ENCODE measurements at places on chromosomes 4 and X. TPM values are rescaled to one million over a fixed set of nuclear protein-coding genes. Genes with fewer than 3 reads are reported as not detected.

The TBX22 gene
- total RNA-seq: not detected

GRCh38 chr4:34183926-34184325, 2060.4 kb downstream of the ARAP2 start:
- no peak overlapping the region for H3K27ac ChIP-seq
- no peak for DNase-seq
- H3K27me3 ChIP-seq: no peaks in the 10 kb centered on the region
- no peaks in the 10 kb centered on the region for H3K36me3 ChIP-seq

The PLA2G12A gene
- 15.4 TPM for total RNA-seq

The ZNF280C gene
- 4.4 TPM for total RNA-seq

DNA sequence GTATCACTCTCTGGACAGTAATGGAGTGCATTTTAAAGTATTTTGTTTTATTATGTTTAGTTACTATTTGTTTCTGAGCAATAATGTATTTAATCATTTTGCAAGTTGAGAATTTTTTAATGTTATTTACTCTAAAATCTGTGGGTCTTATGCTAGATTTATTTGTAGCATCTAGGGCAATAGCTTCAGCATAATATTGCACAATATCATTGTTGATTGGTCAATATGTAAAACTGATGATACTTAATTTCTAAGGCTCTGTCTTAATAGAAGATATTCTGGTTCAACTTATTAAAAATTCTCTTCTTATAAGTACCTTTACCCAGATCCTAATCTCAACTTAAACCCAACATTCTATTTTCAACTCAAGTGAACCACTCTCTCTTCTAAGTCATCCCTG, 11.5 kb downstream of the SFRP2 start:
- H3K4me1 ChIP-seq: no peaks in the 10 kb centered on the region
- no peaks in the 10 kb centered on the region for H3K36me3 ChIP-seq
- no peaks in the 10 kb centered on the region for H3K27me3 ChIP-seq
- no peak overlapping the region for H3K4me3 ChIP-seq
- DNase-seq: no peak
- no peak overlapping the region for H3K27ac ChIP-seq

DNA sequence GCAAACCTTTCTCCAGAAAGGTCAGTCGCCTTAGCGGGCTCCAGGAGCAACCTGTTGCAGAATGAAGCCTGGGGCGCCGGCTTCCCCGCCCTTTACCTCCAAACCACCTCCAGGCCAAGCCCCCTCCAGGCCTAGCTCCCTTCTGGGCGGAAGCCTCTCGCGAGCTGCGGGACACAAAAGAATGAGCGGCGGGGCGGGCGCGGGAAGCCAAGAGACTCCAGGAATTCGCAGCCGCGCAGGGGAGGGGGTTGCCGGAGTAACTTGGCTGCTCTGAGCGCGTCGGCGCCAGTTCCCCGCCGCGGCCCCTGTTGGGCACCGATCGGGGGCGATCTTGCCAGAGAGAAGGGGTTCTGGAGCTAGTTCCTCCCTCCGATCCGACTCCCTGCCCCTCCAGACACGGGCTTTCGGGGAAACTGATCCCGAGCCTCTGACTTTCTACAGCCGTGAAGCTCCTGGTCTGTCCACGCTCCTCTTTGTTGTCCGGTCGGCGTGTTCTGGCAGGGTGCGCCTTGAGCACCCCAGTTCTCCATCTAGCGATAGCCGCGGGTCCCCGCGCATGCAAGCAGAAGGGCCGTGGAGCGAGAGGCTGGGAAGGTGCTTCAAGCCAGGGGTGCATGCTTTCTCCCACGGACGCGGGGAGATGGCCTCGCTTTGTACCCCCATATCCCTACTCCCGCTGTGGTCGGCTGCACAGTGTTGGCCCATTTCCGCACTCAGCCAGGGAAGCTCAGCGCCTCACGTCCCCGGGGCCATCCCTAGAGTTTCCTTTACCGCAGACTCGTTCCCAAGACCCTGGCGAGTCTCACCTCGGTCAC, 1.2 kb downstream of the PROM1 start:
- peaks cover 6% of the 10 kb centered on the region for H3K27me3 ChIP-seq
- peaks cover 3% of the 10 kb centered on the region for H3K4me1 ChIP-seq
- DNase-seq: no peak
- no peak overlapping the region for H3K27ac ChIP-seq

The BST1 gene
- total RNA-seq: 0.65 TPM

DNA sequence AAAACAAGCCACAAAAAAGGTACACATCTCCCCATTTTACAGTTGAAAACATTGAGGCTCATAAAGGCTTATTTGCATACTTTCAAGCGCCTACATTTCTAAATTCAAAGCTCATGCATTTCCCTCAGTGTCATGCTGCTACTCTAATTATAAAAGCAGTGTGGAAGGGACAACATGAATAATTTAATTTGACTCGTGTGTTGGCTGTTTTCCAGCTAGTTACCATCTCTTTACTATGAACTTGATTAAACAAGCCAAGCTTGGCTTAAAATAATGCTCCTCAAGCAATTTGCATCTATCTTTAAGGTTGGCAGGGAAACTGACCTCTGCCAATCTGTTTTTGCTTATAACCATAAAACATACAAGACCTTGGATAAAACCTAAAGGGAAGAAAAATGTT, 252.5 kb upstream of the NEIL3 start:
- H3K4me3 ChIP-seq: no peak overlapping the region
- H3K27me3 ChIP-seq: no peaks in the 10 kb centered on the region
- no peak for DNase-seq
- no peaks in the 10 kb centered on the region for H3K4me1 ChIP-seq
- H3K36me3 ChIP-seq: no peaks in the 10 kb centered on the region

- no peak overlapping the region for H3K27ac ChIP-seq
- H3K4me3 ChIP-seq: no peak overlapping the region
- H3K27me3 ChIP-seq: no peaks in the 10 kb centered on the region
- no peak for DNase-seq
Measured at GRCh38 chrX:29535212-29536162, 679.9 kb upstream of the MAGEB2 start.

DNA sequence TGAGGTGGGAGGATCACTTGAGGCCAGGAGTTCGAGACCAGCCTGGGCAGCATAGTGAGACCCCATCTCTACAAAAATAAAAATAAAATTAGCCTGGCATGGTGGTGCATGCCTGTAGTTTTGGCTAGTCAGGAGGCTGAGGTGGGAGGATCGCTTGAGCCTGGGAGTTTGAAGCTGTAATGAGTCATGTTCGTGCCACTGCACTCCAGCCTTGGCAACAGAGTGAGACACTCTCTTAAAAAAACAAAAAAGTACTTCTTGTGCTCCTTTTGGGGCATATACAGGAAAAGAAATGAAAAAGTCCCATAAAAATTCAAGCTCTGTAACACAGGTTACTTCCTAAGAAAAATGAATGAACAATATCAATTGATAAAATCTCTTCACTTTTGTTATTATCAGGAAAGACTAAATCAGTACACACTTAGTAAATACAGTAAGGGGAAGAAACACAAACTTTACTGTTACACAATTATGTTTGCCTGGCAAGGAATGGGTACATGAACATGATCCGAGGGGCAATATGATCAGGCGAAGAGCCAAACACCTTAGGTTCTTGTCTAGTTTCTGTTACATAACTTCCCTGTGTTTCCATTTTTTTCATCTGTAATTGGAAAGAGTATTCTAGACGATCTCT, 46.9 kb downstream of the CCDC158 start:
- no peak overlapping the region for H3K27ac ChIP-seq
- H3K4me1 ChIP-seq: no peaks in the 10 kb centered on the region
- no peaks in the 10 kb centered on the region for H3K27me3 ChIP-seq
- no peaks in the 10 kb centered on the region for H3K36me3 ChIP-seq

DNA sequence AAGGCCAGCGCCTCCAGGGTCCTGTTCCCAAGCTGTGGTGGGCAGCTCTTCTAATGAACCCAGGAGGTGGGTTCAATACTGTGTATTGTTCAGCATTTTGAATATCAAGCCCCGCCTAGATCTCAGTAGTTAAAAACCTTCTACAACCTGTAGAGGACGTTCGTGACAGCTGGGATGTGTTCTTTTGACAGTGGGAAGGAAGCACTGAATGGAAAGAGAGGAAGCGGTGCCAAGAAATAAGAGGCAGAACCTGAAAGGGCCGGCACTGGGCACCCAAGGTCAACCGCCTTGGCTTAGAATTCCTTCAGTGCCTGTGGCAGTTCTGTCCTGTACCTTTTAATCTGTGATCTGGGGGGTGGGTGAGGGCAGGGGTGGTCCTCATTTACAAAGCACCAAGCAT, 73.1 kb downstream of the CC2D2A start:
- no peak overlapping the region for H3K4me3 ChIP-seq
- no peaks in the 10 kb centered on the region for H3K4me1 ChIP-seq
- no peaks in the 10 kb centered on the region for H3K27me3 ChIP-seq
- H3K27ac ChIP-seq: no peak overlapping the region
- no peak for DNase-seq
- peaks cover 4% of the 10 kb centered on the region for H3K36me3 ChIP-seq

DNA sequence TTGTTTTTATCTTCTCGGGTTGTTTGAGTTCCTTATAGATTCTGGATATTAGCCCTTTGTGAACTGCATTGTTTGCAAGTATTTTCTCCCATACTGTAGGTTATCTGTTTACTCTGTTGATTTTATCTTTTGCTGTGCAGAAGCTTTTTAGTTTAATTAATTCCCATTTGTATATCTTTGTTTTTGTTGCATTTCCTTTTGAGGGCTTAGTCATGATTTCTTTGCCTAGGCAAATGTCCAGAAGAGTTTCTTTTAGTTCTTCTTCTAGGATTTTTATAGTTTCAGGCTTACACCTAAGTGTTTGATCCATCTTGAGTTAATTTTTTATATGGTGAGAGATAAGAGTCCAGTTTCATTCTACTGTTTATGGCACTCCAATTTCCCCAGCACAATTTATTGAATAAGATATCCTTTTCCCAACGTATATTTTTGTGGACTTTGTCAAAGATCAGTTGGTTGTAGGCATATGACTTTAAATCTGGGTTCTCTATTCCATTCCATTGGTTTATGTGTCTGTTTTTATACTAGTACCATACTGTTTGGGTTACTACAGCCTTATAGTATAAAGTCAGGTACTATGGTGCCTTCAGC, 54.3 kb downstream of the EGF start:
- H3K27ac ChIP-seq: no peak overlapping the region
- H3K36me3 ChIP-seq: no peaks in the 10 kb centered on the region
- no peak overlapping the region for H3K4me3 ChIP-seq
- H3K4me1 ChIP-seq: no peaks in the 10 kb centered on the region

DNA sequence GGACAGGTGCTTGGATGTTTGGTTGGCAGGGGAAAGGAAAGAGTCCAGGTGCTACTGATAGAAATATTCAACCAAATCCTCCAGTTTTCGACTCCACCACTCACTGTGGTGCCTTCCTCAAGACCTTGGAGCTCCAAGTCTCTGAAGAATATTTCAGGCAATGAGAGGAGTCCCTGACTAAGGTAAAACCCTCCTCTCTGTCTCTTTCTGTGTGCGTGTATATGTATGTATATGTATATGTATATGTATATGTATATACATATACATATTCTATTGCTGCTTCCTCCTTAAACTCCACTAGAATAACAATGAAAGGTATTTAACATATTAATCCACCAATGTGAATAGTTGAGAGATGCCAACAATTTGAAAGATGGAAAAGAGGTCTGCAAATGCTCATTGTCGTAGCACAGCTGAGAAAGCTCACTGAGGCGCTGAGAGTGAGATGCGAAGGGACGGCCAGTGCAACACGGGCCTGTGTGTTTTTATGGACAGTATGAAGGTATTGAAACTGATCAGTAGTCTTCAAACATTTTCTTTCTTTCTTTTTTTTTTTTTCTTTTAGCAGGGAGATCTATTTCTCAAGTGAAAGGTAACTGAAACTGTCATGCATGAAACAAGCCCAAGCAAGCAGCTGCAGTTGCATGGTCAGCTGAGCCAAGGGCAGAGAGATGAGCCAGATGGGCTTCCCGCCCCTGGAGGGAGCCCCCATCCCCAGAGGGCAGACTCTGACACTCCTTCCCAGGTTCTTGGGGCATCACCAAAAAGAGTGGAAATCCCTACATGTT, 41.1 kb upstream of the HS3ST1 start:
- DNase-seq: no peak
- no peaks in the 10 kb centered on the region for H3K27me3 ChIP-seq
- H3K36me3 ChIP-seq: no peaks in the 10 kb centered on the region
- H3K27ac ChIP-seq: peak overlapping the region; percentile 67
- no peak overlapping the region for H3K4me3 ChIP-seq

DNA sequence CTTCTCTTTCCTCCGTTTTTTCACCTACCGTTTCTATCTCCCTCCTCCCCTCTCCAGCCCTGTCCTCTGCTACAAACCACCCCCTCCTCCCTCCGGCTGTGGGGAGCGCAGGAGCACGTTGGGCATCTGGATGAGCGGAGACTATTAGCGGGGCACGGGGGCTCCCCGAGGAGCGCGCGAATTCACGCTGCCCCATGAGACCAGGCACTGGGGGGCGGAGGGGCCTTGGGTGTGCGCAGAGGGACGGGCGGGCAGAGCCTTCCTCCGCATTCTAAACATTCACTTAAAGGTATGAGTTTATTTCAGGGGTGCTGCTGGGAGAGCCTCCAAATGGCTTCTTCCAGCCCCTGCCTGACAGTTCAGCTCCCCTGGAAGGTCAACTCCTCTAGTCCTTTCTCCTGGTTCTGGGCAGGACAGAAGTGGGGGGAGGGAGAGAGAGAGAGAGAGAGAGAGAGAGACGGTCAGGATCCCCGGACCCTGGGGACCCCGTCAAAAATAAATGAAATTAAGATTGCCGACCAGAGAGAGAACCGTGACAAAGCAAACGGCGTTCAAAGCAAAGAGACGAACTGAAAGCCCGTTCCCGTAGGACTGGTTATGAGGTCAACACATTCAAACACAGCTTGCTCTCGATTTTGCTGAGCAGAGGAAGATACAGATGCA, 5.0 kb downstream of the SHOX start:
- H3K27ac ChIP-seq: no peak overlapping the region
- H3K4me1 ChIP-seq: no peaks in the 10 kb centered on the region
- no peaks in the 10 kb centered on the region for H3K36me3 ChIP-seq

- no peaks in the 10 kb centered on the region for H3K27me3 ChIP-seq
- no peak for DNase-seq
- no peak overlapping the region for H3K27ac ChIP-seq
- H3K36me3 ChIP-seq: no peaks in the 10 kb centered on the region
- no peaks in the 10 kb centered on the region for H3K4me1 ChIP-seq
- H3K4me3 ChIP-seq: no peak overlapping the region
Measured at GRCh38 chr4:81084634-81085033, 54.1 kb downstream of the BMP3 start.

- no peaks in the 10 kb centered on the region for H3K36me3 ChIP-seq
- H3K4me3 ChIP-seq: no peak overlapping the region
- no peak overlapping the region for H3K27ac ChIP-seq
Measured at GRCh38 chr4:21709761-21710160, 238.8 kb downstream of the KCNIP4 start.

- no peak overlapping the region for H3K27ac ChIP-seq
- no peaks in the 10 kb centered on the region for H3K4me1 ChIP-seq
- no peaks in the 10 kb centered on the region for H3K27me3 ChIP-seq
- DNase-seq: no peak
- H3K4me3 ChIP-seq: no peak overlapping the region
Measured at GRCh38 chrX:106906361-106906760, 3.2 kb upstream of the RIPPLY1 start.

The SH3D19 gene
- 0.66 TPM for total RNA-seq

The MAGEA10 gene
- total RNA-seq: not detected

DNA sequence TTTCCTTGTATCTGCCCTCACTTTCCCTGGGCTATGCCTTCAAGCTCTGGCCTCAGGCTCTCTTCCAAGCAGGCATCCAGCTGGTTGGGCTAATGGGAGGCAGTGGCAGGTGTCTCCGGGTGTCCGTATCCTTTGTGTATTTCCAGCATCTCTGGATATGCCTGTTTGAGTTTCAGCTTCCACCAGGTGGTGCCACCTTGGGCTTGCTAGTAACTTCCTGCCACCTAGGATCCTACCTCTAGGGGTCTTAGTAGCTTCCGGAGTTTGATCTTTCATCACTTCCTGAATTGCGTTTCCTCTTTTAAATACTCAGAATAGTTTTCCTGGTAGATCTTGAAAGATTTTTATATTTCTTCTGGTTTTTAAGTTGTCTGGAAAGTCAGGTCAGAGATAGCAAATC, 23.2 kb upstream of the ANOS1 start:
- no peaks in the 10 kb centered on the region for H3K27me3 ChIP-seq
- no peak overlapping the region for H3K4me3 ChIP-seq
- H3K36me3 ChIP-seq: no peaks in the 10 kb centered on the region
- no peaks in the 10 kb centered on the region for H3K4me1 ChIP-seq

The OTC gene
- total RNA-seq: not detected
